B cell (primary cell): ENCODE measurements at places on chromosomes 6 and 20. TPM values are rescaled to one million over a fixed set of nuclear protein-coding genes. Genes with fewer than 3 reads are reported as not detected.

OR2H2 gene
- not detected in 2 replicates for polyA plus RNA-seq

GSTA3 gene
- not detected in 2 replicates for polyA plus RNA-seq

TTI1 gene
- 12.9 and 13.9 TPM in 2 replicates for polyA plus RNA-seq

PTPRT gene
- not detected in 2 replicates for polyA plus RNA-seq

DDR1 gene
- 28.8 and 81.5 TPM in 2 replicates for polyA plus RNA-seq

CSNK2A1 gene
- 28.3 and 33.6 TPM in 2 replicates for polyA plus RNA-seq

ATAT1 gene
- 15.1 and 15.7 TPM in 2 replicates for polyA plus RNA-seq

SLC22A16 gene
- not detected in 2 replicates for polyA plus RNA-seq

ZC3H12D gene
- polyA plus RNA-seq = 56.6 and 63.1 TPM in 2 replicates

CCN5 gene
- polyA plus RNA-seq = not detected in 2 replicates

GSTA1 gene
- not detected in 2 replicates for polyA plus RNA-seq

WFDC2 gene
- polyA plus RNA-seq = 0.81 TPM in 1 of 2 replicates, not detected in the other

RRP36 gene
- polyA plus RNA-seq = 18.5 and 22.8 TPM in 2 replicates
